ENCODE measurements at places on chromosomes 3 and 15.

DNA sequence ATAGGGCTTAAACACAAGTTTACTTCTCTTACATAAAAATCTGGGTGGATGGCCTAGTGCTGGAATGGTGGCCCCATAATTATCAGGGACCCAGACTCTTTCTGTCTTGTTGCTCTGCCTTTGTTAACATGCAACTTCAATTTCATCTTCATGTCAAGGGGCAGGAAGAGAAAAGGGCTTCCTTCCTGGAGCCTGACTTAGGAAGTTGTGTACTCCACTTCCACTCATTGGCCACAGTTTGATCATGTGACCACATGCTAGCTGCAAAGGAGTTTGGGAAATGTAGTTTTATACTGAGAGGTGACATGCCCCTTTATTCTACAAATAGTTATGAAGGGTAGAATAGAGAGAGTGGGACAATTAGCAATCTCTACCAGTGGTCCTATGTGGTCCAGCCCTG, 39.3 kb downstream of the RHCG start:
- DNase-seq = no peak

- DNase-seq = no peak
These were observed 25.4 kb upstream of the SEMA6D start for GRCh38 chr15:47691882-47692281.

GRCh38 chr3:135944831-135945230, 20.7 kb upstream of the PPP2R3A start:
- no peak for DNase-seq

GRCh38 chr15:68311859-68312557, 34.5 kb downstream of the FEM1B start:
- no peak for DNase-seq

DNA sequence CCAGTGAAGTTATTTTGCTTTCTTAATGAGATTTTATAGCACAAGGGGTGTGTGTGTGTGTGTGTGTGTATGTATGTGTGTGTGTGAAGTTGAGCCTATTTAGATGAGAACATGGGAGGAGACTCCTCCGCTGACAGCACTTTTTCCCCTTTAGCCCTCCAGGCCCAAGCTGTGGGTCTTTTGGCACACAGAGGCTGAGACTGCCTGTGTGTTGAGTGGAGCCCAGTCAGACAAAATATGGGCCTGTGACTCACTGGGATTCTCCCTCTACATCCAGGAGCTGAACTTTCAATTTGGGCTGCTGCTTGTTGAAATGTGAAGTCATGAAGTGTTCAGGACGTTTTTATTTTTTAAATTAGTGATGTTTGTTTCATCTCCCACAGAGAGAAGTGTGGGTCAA, 108.0 kb downstream of the MFSD1 start:
- DNase-seq = no peak

GRCh38 chr3:36904641-36905040, 40.2 kb downstream of the TRANK1 start:
- no peak for DNase-seq
